Activated CD4-positive, CD25-positive, alpha-beta regulatory T cell (primary cell): ENCODE measurements at places on chromosomes 1 and 21.
A peak's percentile ranks its signal among the peaks of the same experiment; 100 is the strongest.

- no peak for DNase-seq
Observed at GRCh38 chr1:46735708-46736324, 16.9 kb upstream of the EFCAB14 start.

- DNase-seq: no peak
Observed at GRCh38 chr1:210332233-210332632, 3.5 kb downstream of the HHAT start.

GRCh38 chr1:207828485-207829158 is 76.8 kb downstream of the CD46 start:
- peak; percentile 10 for DNase-seq

- DNase-seq: no peak
Observed at GRCh38 chr21:15722591-15723324, 7.0 kb upstream of the USP25 start.

DNA sequence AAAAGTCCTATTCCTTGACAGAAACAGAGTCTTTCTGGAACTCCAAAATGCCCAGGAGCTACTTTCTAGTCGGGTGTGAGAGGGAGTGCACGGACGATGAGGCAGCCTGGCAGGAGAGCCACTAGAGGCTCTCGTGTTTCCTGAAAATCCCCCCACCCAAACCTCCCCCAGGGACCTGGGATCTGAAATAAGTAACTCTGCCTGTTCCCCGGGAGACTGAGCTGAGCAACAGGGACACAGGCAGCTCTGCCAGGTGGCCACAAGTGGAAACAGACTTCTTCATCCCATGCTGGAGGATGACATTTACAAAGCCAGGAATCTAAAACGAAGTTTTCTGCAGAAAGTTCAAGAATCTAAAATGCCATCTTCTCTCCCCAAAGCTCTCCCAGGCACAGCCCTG is 77.1 kb downstream of the ITPKB start:
- no peak for DNase-seq
